Peyer's patch (tissue), 4 donors: ENCODE measurements at places on chromosomes 3 and 15.

- H3K27ac ChIP-seq, result no peak overlapping the region
- no peaks in the 10 kb centered on the region for H3K36me3 ChIP-seq
These were observed 710.8 kb downstream of the PLOD2 start for GRCh38 chr3:145450018-145450682.

GRCh38 chr15:68097029-68097428, 42.9 kb downstream of the PIAS1 start:
- no peaks in the 10 kb centered on the region for H3K27me3 ChIP-seq
- no peak for DNase-seq
- H3K4me1 ChIP-seq, result no peaks in the 10 kb centered on the region
- H3K4me3 ChIP-seq, result no peak overlapping the region
- H3K27ac ChIP-seq, result no peak overlapping the region
- H3K36me3 ChIP-seq, result no peaks in the 10 kb centered on the region

- peak within 1 kb of the TSS; percentile 58 for H3K27ac ChIP-seq
- H3K27me3 ChIP-seq, result no peaks in the 10 kb centered on the region
- DNase-seq, result no peak
- H3K4me3 ChIP-seq, result peak within 1 kb of the TSS; percentile 32
- H3K4me1 ChIP-seq, result no peaks in the 10 kb centered on the region
- no peaks in the 10 kb centered on the region for H3K36me3 ChIP-seq
These were observed at the start of gene ARNT2 for GRCh38 chr15:80404057-80404760. ARNT2 (plus strand) TSS chr15:80404382; CDS start chr15:80404516, 134 bp downstream.

GRCh38 chr15:38895326-38896255, 331.0 kb upstream of the RASGRP1 start:
- H3K36me3 ChIP-seq, result no peaks in the 10 kb centered on the region
- no peaks in the 10 kb centered on the region for H3K4me1 ChIP-seq
- H3K4me3 ChIP-seq, result no peak overlapping the region
- DNase-seq, result no peak

DNA sequence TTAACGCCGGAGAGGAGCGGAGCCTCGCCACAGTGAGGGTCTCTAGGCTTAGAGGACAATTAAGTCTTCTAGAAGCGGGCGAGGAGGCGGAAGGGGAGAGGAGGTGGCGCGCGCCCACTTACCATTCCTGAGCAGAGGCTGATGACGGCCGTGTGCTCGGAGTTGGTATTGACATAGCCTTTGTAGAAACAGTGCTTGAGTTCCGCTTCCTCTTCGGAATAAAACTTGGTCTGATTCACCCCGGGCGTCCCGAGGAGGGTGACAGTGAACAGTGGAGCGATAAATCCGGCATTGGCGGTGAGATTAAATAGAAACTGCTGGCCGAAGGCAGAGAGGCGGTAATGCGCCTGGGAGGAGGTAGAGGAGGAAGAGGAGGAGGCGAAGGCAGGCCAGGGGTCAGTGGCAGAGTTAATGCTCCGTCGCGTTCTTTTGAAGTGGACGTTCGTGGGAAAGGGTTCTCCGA, 1.3 kb downstream of the ADAMTS9 start:
- no peaks in the 10 kb centered on the region for H3K27me3 ChIP-seq
- no peaks in the 10 kb centered on the region for H3K4me1 ChIP-seq
- peak overlapping the region; percentile 67 for H3K4me3 ChIP-seq
- no peaks in the 10 kb centered on the region for H3K36me3 ChIP-seq
- H3K27ac ChIP-seq, result peak overlapping the region; percentile 81

DNA sequence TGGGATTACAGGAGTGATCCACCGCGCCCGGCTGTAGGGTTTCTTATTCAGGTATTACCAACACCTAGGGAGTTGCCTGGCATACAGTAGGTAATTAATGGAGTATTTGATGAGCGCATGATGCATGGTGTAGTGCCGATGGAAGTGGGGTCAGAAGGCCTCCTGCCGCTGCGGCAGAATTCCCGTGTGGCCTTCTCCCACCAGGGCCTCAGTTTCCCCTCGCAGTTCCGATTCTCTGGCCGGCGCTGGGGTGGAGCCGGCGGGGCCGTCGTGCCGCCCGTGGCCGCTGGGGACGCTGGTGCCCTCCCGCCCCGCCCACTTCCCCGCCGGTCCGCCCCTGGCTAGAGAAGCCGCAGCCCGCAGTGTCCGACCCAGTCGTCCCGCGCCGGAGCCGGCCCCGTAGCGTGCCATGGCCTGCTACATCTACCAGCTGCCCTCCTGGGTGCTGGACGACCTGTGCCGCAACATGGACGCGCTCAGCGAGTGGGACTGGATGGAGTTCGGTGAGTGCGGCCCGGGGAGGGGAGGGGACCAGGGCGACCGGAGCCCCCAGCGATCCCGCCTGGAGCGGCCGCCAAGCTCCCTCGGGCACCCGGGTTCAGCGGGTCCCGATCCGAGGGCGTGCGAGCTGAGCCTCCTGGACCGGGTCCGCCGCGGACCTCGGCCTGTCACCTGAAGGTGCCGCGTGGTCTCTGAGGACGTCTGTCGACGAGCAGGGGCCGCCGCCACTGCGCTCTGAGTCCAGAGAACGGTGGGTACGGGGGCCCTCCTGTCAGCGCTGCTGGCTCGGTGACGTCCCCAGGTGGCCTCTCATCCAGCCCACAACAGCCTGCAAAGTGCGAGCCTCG, at the start of gene IRAK2:
TSS of gene IRAK2 (plus strand) at position 374 of the 848 bp plus-strand sequence. CDS start at position 410, 36 bp downstream.
- H3K27me3 ChIP-seq, result no peaks in the 10 kb centered on the region
- peak within 1 kb of the TSS; percentile 92 for H3K4me3 ChIP-seq
- H3K4me1 ChIP-seq, result no peaks in the 10 kb centered on the region

DNA sequence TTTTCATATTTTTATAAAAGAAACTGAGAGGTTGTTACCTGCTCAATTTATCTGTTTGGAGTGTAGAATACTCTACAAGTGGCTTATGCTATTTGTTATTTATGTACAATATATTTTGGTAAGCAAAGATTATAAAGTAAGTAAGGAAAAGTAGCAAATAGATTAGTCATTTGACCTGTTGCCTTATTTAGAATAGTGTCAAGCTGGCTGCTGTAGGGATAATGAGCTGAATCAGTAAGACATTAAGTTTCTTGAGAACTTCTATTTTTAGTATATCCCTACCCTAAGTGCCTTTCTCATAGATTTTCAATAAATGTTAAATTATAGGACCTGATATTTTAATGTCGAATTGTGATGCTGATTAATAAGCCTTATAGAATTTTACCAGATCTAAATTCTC, 37.2 kb downstream of the ECT2 start:
- H3K36me3 ChIP-seq, result no peaks in the 10 kb centered on the region
- no peaks in the 10 kb centered on the region for H3K4me1 ChIP-seq
- H3K27ac ChIP-seq, result no peak overlapping the region
- no peaks in the 10 kb centered on the region for H3K27me3 ChIP-seq
- DNase-seq, result no peak

DNA sequence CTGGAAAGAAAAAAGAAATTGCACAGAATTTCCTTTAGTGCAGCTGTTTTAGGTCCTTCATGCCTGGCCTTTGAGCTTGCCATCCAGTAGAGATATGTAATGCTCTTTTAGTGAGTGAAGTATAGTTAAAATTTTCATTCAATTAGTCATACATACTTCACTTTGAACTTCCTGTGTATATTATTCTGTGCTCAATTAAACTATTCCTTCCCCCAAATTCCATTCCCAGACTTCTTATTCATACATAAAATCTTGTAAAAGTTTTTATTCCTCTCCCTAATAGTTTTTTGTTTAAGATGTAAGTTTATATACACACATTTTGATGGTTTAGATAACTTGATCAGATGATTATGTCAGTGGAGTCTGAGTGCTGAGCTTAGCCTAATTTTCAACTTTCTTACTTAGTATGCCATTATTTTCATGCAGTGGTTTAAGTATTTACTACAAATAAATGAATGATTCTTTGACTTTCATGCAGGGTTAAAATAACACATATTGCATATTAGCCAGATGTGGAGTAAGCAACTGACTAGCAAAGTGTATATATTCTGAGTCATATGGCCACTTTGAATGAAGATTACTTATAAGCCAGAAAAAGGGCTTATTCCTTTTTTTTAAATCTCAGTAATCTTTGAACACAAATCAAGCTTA, 42.5 kb upstream of the ABHD10 start:
- DNase-seq, result no peak
- H3K27me3 ChIP-seq, result no peaks in the 10 kb centered on the region
- H3K4me3 ChIP-seq, result no peak overlapping the region
- no peaks in the 10 kb centered on the region for H3K4me1 ChIP-seq
- no peaks in the 10 kb centered on the region for H3K36me3 ChIP-seq
- H3K27ac ChIP-seq, result no peak overlapping the region

DNA sequence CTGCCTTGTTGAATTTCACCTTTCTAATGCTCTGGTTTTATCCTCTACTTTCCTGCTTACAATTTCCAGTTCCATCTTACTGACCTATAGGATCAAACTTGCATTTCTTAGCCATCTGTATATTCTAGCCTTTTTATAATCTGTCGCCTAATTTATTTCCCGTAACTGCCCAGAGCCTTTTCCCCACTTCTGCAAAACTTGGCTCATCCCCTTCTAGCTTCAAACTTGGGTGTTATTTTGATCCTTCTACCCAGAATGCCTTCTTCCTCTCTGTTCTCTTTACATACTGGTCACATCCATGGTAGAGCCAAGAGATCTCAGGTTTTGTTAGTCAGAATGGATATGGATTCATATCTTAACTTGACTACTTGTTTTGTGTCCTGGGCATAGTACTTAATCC, 2.6 kb downstream of the SACM1L start:
- no peak for DNase-seq
- no peak overlapping the region for H3K27ac ChIP-seq
- no peaks in the 10 kb centered on the region for H3K36me3 ChIP-seq
- H3K4me3 ChIP-seq, result no peak overlapping the region

GRCh38 chr3:58585005-58585786, 8.0 kb upstream of the FAM107A start:
- peak overlapping the region; percentile 57 for H3K4me3 ChIP-seq
- H3K4me1 ChIP-seq, result no peaks in the 10 kb centered on the region
- H3K27me3 ChIP-seq, result peaks cover 9% of the 10 kb centered on the region
- peak; percentile 84 for DNase-seq

DNA sequence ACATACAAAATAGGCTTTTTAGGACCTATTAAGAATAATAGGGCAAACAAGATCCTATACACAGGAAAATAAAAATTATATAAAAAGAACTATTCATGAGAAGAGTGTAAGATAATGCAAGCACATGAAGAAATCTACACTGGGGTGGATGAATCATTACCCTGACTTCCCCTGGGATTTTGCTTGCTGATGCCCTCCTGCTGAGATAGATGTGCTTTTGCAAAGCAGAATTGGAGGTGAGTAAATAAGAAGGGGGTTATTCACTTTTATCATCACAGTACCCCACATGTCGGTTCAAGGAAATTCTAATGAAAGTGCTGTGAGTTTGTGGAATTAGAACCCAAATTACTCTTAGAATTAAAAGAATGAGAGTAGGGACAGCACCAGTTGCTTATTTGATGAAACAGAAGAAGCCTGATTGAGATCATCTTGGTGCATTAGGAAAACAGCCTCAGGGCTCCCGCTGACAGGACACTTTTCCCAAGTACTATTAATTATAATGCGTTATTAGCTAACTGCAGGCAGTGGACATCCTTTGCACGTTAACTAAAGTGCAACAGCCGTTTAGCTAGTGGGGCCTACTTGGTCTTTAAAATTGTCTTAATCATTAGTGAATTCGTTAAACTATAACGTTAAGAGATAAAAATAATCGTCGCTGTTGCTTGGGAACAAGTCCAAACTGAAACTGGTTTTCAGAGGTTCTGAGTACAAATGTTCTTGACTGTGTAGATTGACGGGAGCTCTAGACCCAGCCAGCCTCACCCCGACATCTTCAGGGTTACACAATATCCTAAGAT, 48.4 kb downstream of the SLC2A2 start:
- peak; percentile 51 for DNase-seq
- H3K4me1 ChIP-seq, result no peaks in the 10 kb centered on the region
- H3K36me3 ChIP-seq, result no peaks in the 10 kb centered on the region
- H3K27ac ChIP-seq, result no peak overlapping the region
- no peaks in the 10 kb centered on the region for H3K27me3 ChIP-seq

GRCh38 chr3:74023395-74023794, 398.7 kb upstream of the PDZRN3 start:
- H3K27me3 ChIP-seq, result no peaks in the 10 kb centered on the region
- DNase-seq, result no peak
- H3K27ac ChIP-seq, result no peak overlapping the region
- H3K4me3 ChIP-seq, result no peak overlapping the region
- H3K4me1 ChIP-seq, result no peaks in the 10 kb centered on the region
- no peaks in the 10 kb centered on the region for H3K36me3 ChIP-seq

GRCh38 chr3:45959201-45959600, 15.9 kb downstream of the CXCR6 start:
- no peaks in the 10 kb centered on the region for H3K27me3 ChIP-seq
- no peak overlapping the region for H3K4me3 ChIP-seq
- H3K4me1 ChIP-seq, result no peaks in the 10 kb centered on the region
- H3K36me3 ChIP-seq, result peaks cover 86% of the 10 kb centered on the region
